PC-3 (cell line): ENCODE measurements at places on chromosomes 7 and 10. TPM values are rescaled to one million over a fixed set of nuclear protein-coding genes. Genes with fewer than 3 reads are reported as not detected.

DNA sequence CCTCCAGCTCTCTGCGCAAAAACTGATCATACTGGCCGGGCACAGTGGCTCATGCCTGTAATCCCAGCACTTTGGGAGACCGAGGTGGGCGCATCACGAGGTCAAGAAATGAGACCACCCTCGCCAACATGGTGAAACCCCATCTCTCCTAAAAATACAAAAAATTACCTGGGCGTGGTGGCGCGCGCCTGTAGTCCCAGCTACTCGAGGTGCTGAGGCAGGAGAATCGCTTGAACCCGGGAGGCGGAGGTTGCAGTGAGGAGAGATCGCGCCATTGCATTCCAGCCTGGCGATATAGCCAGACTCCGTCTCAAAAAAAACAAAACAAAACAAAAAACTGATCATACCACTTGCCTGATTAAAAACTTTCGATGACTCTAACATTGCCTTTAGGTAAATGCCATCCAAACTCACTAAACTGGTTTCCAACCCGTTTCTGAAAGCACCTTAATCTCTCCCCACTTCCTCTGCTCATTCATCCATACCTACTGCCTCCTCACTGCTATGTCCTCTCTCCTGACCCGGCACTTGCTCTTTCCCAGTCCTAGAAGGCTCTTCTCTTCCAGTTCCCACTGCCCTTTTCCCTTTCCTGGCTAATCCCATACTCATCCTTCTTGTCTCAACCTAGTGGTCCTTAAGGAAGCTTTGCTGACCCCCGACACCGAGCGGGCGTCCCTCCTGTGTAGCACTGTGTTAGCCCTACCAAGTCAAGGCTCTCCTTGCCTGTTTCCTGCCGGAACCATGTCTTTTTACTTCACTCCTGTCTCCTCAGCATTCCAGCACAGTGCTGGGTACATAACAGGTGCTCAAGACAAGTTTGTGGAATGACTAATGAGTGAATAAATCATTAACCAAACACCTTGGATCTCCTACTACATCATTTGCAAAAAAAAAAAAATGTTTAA is 686 bp upstream of the MIOS start:
- peak; percentile 90 for DNase-seq

The HOXA5 gene
- total RNA-seq: 7.0 and 7.5 TPM in 2 replicates

DNA sequence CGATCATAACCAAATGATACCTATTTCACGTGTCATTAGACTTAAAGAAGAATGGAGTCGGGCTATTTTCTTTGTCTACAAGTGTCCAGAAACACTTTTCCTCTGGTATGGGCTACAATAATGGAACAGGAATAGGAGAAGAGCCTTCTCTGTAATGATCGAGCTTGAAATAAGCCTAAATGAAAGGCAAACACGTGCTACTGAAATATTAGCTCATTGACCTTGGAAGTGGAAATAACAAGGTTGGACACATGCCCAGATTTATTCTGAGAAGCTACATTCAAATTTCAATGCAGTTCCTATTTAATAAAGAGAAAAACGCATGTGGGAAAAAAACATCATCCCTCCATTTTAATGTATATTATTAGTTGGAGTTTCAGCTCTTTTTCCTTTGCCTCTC is 254.7 kb upstream of the PTER start:
- DNase-seq: no peak

DNA sequence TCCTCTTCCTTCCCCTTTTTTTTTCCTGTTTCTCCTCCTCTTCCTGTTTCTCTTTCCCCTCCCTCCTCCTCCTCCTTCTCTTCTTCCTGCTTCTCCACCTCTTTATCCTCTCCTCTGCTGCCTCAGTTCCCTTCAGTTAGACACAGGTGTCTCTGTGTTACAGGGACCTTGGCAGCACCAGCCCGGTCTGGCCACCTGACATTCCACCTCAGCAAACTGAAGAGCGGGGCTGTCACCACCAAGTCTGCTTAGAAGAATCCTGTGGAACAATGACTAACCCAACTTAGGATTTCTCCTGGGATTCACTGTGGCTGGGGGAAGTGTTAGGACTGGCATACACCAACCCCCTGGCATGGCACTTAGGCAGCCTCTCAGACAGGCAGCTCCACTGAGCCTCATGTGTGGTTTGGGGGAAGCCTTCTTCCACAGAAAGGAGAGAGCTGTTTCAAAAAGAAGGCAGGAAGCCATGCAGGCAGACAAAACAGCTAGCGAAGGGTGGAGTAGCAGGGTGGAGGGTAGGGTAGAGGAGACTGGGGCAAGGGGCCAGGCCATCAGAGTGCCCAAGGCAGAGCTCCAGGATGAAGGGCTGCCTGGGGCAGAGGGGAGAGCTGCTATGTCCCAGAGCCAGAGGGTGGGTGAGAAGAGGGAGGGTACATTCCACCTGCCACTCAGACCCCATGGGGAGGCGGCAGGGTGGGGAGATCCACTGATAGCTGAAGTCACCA is 13.2 kb upstream of the GDF10 start:
- no peak for DNase-seq

GRCh38 chr10:11298116-11298515 is 280.4 kb downstream of the CELF2 start:
- peak; percentile 3 for DNase-seq

DNA sequence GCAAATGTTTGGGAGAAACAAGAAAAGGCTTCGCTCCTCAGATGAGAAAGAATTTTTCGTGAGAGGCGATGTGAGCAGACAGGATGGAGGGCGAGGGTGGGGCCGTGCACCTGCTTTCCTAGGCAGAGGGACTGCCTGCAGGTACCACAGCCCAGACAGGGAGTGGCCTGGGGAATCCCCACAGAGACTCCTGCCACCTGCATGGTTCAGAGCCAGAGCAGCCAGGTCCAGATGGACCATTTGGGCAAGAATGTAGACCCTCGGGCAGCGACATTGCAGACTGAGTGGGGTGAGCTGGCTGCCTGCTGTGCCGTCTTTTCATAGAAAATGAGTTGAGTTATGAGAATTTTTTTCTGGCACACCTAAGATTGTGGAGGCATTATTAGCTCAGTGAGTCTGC is 216.8 kb downstream of the SNX10 start:
- peak; percentile 38 for DNase-seq

DNA sequence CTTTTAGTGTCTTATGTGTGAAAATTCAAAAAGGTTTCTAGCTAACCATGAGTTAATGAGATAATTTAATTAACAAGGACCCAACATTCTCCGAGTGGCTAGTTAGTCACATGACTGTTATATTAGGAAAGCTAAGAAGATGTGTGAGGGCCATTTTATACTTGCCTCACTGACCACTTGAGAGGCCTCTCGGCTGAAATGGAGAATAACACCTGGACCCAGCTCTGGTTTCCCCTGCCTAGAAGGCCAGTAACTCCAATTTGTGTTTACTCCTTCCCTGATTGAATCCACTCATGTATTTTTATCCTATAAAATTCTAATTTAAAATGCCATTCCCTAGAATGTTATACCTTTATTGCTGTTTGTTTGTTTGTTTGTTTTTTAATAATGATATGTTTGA is 1091.2 kb downstream of the KCNMA1 start:
- no peak for DNase-seq

- DNase-seq: no peak
Measured at GRCh38 chr10:44924261-44925040, 13.3 kb downstream of the TMEM72 start.

DNA sequence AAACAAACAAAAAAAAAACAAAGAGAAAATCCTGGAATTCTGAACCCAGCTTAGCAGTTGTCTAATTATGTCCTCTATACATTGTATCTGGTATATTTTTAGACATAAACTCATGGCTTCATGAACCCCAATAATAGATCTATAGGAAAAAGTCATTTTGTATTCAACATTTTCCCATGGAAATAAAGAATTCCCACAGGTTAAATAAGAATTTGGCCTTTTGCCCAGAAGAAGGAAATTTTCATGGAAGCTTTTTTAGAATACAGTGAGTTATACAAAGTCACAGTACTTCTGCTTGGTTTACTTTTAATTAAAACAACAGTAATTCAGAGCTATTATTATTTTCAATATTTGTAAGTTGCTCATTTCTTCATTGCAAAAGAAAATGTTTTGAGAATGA is 2.1 kb upstream of the PRKG1 start:
- DNase-seq: no peak

DNA sequence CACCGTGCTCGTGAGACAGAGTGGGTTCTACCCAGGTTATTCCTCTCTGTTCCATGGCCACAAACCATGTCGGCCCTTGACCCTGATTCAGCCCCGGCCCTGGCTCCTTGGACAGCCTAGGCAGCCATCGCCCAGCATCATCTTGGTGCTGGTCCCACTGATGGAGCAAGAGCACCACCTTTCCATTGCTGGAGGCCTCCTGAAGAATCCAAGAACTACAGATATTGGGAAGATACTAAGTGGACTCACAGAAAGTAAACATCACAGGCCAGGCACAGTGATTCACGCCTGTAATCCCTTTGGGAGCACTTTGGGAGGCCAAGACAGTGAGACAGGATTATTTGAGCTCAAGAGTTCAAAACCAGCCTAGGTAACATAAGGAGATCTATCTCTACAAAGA is 125.1 kb downstream of the NT5C2 start:
- no peak for DNase-seq

GRCh38 chr10:98252464-98252863 is 15.5 kb downstream of the LOXL4 start:
- DNase-seq: no peak

- DNase-seq: no peak
Measured at GRCh38 chr10:70908406-70909296, 20.3 kb upstream of the PCBD1 start.

DNA sequence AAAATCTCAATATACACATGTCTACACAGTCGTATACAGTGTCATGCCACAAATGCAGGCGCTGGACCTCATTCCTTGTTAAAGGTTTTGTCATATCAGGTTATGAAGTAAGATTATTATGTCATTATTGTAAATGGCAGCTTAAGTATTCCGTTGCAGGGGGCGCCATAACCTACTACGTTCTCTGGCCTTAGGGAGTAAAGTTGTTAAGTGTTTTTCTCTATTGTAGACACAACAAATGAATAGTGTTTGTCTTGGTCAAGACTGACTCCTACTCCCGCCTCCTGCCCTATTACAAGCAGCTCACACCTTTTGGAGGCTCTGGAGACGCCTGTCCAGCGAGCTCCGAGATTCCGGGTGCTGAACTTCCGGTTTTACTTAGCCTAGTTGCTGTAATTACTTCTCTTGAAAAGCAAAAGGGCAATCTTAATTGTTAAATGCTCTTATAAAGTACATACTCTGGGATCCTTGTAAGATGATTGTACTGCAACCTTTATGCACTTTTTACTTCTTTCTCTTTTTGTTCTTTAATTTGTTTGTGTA is 994 bp downstream of the GATAD1 start:
- DNase-seq: peak; percentile 51

DNA sequence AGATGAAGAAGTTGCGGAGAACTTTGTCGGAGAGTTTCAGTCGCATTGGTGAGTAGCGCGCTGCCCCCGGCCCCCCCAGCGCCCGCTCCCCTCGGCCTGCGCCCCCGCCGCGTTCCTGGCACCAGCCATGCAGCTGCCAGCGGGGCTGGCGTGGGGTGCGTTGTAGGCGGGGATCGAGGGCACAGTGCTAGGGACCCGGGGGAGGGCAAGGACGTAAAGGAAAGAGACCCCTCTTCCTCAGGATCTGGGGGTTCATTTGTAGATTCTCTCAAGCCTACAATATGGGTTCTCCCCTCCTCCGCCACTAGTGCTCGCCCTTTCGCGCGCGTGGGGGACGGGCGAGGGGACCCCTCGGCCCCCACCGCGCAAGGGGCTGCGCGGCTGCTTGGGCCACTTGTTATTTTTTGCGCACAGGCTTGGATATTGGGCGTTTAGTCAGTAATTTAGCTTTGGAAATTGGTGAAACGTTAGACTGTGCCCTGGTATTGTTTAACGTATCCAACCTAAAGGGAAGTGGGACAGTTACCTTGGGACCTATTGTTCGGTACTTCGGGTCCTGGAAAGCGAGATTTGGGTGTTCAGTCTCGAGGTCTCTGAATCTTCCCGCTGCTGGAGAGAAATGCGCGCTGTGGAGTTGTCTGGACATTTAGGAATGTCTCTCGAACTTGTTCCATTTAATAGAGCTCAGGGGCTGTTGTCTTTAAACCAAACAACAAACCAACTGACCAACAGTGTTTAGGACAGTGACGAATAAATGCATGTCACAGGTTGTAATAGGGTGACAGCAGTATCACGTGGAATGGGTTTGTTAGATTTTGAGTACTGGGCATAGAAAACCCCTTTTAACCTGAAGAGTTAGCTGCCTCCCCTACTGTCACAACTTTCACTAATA is 796 bp downstream of the CDK14 start:
- peak; percentile 34 for DNase-seq

DNA sequence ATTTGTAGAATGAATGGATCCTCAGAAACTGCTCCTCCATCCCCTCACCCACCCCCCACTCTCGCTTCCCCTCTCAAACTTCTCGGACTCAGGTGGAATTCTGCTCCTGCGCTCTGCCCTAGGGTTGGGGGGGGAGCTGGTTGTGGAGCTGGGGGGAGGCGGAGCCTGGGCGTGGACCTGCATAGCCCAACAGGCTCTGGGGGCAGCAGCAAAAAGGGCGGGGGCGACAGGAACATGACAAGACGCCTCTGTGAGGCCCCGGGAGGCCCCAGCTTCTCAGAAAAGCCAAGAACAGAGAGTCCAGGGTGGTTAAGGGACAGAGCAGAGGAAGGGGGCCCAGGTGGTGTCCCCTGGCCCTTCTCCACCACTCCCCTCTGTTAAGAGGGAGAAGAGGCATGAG is 3.5 kb downstream of the TSC22D4 start:
- no peak for DNase-seq

The UNC5B gene
- total RNA-seq: 0.26 and 0.46 TPM in 2 replicates

GRCh38 chr7:93188870-93189634 is 37.2 kb downstream of the HEPACAM2 start:
- DNase-seq: no peak

The TMEM130 gene
- total RNA-seq: not detected in 2 replicates

GRCh38 chr10:69217119-69217754 is 2.9 kb upstream of the HKDC1 start:
- DNase-seq: peak; percentile 68

GRCh38 chr7:100692578-100692961 is 1.5 kb downstream of the GIGYF1 start:
- no peak for DNase-seq

- DNase-seq: peak; percentile 34
Measured at GRCh38 chr10:30786131-30786530, 156.6 kb upstream of the LYZL2 start.
